ENCODE measurements at places on chromosomes 7 and 10.

GRCh38 chr10:91907914-91908336, 1.4 kb downstream of the FGFBP3 start:
- H3K36me3 ChIP-seq: peaks cover 3% of the 10 kb centered on the region
- peaks cover 19% of the 10 kb centered on the region for H3K4me1 ChIP-seq
- peak overlapping the region; percentile 87 for H3K27ac ChIP-seq
- peak overlapping the region; percentile 89 for H3K4me3 ChIP-seq

- H3K27me3 ChIP-seq: no peaks in the 10 kb centered on the region
- peak overlapping the region; percentile 67 for H3K27ac ChIP-seq
- H3K4me1 ChIP-seq: peaks cover 26% of the 10 kb centered on the region
- no peaks in the 10 kb centered on the region for H3K36me3 ChIP-seq
Measured at GRCh38 chr7:1033546-1034145, 10.7 kb upstream of the GPR146 start.

DNA sequence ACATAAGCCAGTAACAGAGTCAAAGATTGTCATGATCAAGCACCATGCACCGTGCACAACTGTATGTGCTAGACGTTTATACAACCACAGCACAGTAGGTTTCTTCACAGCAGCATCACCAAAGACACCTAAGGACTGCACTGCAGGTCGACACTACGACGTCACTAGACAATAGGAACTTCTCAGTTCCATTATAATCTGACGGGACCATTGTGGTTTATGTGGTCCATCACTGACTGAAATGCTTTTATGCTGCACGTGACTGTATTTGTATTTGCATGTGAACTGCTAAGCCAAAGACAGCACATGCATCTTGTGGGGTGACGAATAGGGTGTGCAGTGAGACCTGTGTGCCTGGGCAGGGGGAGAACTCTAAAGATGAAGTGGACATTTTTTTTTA, 164.9 kb downstream of the PARD3 start:
- H3K4me3 ChIP-seq: no peak overlapping the region
- no peaks in the 10 kb centered on the region for H3K27me3 ChIP-seq
- H3K27ac ChIP-seq: no peak overlapping the region
- no peaks in the 10 kb centered on the region for H3K4me1 ChIP-seq

GRCh38 chr7:40733578-40733977, 598.8 kb downstream of the SUGCT start:
- H3K4me3 ChIP-seq: peak overlapping the region; percentile 7
- H3K27me3 ChIP-seq: no peaks in the 10 kb centered on the region
- H3K4me1 ChIP-seq: peaks cover 16% of the 10 kb centered on the region
- DNase-seq: peak; percentile 7
- no peaks in the 10 kb centered on the region for H3K36me3 ChIP-seq

GRCh38 chr10:111705021-111705420, 478.5 kb downstream of the GPAM start:
- no peaks in the 10 kb centered on the region for H3K4me1 ChIP-seq
- H3K36me3 ChIP-seq: no peaks in the 10 kb centered on the region
- H3K27me3 ChIP-seq: no peaks in the 10 kb centered on the region
- H3K27ac ChIP-seq: no peak overlapping the region
- no peak overlapping the region for H3K4me3 ChIP-seq
- no peak for DNase-seq

DNA sequence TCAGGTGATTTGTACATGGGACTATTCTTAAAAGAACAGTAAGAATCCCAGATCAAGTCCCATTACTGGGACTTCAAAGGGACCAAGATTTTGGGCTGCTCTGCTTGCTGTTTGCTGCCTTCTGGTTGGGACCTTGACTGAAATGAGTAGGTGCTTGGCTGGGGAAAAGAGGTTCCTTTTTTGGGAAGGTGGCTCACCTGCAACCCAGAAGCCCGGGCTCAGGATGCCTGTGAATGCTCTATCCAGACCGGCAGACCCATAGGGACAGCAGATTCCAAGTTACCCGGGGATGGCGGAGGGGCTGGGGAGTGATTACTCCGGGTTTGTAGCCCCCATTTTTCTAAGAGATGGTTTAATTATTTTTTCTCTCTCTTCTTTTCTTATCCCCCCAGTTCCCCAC, 104.0 kb downstream of the CPXM2 start:
- H3K27me3 ChIP-seq: peaks cover 3% of the 10 kb centered on the region
- H3K4me3 ChIP-seq: no peak overlapping the region
- no peak for DNase-seq
- no peaks in the 10 kb centered on the region for H3K4me1 ChIP-seq
- H3K27ac ChIP-seq: no peak overlapping the region

DNA sequence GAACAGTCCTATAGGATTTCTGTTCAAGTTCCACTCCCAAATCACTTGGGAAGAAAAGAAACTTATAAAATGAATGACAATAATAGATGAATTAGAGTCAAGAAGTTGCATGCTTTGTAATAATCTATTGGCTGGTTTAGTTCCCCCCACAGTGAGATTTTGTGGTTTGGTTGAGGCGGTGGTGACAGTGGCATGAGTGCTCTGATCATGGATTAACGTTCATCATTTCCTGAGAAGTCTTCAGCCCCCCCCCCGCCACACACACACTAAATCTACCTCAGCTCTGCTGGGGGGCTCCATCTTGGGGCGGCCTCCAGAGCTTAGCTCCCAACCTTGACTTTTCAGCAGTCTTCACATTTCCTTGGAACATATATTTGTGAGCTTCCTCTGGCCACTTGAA, 121.7 kb downstream of the ABCA13 start:
- H3K27ac ChIP-seq: no peak overlapping the region
- no peak overlapping the region for H3K4me3 ChIP-seq
- no peaks in the 10 kb centered on the region for H3K36me3 ChIP-seq
- no peak for DNase-seq
- H3K27me3 ChIP-seq: no peaks in the 10 kb centered on the region

- H3K36me3 ChIP-seq: no peaks in the 10 kb centered on the region
- DNase-seq: no peak
- no peaks in the 10 kb centered on the region for H3K4me1 ChIP-seq
- H3K27me3 ChIP-seq: peaks cover 3% of the 10 kb centered on the region
Measured at GRCh38 chr7:6182993-6183392, 89.4 kb downstream of the CYTH3 start.

- no peaks in the 10 kb centered on the region for H3K36me3 ChIP-seq
- no peak overlapping the region for H3K27ac ChIP-seq
- H3K4me3 ChIP-seq: no peak overlapping the region
- no peak for DNase-seq
- H3K27me3 ChIP-seq: no peaks in the 10 kb centered on the region
- no peaks in the 10 kb centered on the region for H3K4me1 ChIP-seq
Measured at GRCh38 chr10:82335831-82336230, 460.8 kb downstream of the NRG3 start.

GRCh38 chr7:69889338-69889975, 291.2 kb downstream of the AUTS2 start:
- no peaks in the 10 kb centered on the region for H3K36me3 ChIP-seq
- H3K4me1 ChIP-seq: no peaks in the 10 kb centered on the region

DNA sequence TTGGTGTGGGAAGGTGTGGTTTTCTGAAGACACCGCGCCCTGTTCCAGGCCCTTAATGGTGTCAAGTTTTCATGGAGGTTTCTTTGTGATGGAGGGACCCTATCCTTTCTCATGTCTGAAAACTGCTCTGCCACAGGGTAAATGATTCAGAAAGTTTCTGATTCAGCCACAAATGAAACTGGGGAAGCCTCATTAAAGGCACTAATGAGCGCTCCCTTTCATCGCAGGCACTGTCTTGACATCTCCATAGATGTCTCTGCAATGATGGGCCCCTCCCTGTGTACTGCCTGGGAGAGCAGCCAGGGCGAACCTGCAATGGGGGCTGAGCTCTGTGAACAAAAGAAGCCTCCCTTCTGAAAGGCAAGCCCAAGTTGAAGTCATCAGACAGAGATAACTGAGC, 355.3 kb downstream of the PRPF18 start:
- H3K4me1 ChIP-seq: no peaks in the 10 kb centered on the region
- H3K4me3 ChIP-seq: no peak overlapping the region
- DNase-seq: no peak
- H3K36me3 ChIP-seq: no peaks in the 10 kb centered on the region

DNA sequence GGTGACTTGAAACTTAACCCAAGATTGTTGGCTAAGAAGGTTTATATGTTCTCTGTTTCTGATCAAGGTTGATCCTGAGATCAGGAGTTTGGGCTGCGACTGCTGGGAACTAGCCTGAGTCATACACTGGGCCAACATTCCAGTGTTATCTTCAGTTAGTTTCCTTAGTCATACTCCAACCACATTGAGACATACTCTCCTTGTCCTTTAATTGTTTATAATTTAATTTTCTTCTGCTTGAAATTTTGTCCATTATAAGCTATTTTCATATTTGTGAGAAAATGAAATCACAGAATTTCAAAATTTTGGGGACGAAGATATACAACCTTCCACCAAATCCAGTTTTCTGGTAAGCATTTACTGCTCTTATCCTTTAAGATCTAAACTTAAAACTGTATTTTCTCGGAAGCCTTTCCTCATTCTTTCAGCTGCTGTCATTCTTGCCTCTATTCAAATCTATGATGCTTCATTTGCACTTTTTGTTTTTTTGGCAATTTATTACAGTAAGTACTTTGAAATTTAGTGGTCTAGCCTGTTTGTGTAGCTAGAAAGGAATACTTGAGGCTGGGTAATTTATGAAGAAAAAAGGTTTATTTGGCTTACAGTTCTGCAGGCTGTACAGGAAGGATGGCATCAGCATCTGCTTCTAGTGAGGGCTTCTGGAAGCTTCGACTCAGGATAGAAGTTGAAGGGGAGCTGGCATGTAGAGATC, 63.4 kb upstream of the POT1 start:
- no peaks in the 10 kb centered on the region for H3K27me3 ChIP-seq
- H3K36me3 ChIP-seq: no peaks in the 10 kb centered on the region
- no peak overlapping the region for H3K27ac ChIP-seq
- no peaks in the 10 kb centered on the region for H3K4me1 ChIP-seq
- H3K4me3 ChIP-seq: no peak overlapping the region

DNA sequence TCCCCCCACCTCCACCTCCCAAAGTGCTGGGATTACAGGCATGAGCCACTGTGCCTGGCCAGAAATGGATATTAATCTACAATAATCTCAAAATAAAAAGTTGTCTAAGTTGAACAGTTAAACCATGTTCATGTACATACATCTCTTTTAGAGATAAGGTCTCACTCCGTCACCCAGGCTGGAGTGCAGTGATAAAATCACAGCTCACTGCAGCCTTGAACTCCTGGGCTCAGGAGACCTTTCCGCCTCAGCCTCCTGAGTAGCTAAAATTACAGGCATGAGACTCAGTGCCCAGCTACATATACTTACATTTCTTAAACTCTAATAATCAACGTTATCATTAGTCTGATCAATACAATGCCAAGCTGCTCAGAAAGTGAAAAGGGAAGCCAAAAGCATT, 36.2 kb downstream of the VSTM4 start:
- H3K27me3 ChIP-seq: no peaks in the 10 kb centered on the region
- no peak for DNase-seq
- H3K4me1 ChIP-seq: peaks cover 39% of the 10 kb centered on the region
- H3K4me3 ChIP-seq: no peak overlapping the region
- H3K27ac ChIP-seq: no peak overlapping the region
- no peaks in the 10 kb centered on the region for H3K36me3 ChIP-seq

- H3K27me3 ChIP-seq: no peaks in the 10 kb centered on the region
- DNase-seq: no peak
- no peak overlapping the region for H3K27ac ChIP-seq
- no peak overlapping the region for H3K4me3 ChIP-seq
- no peaks in the 10 kb centered on the region for H3K36me3 ChIP-seq
Measured at GRCh38 chr10:117470733-117471132, 71.8 kb upstream of the EMX2 start.

All from T-helper 2 cell treated with Interferon-gamma antibody and Interleukin-4, amounts not matched to agents 5 μg/mL and 100 μg/mL, for 36 hours (primary cell).